ENCODE measurements at places on chromosomes 5 and 9.
A peak's percentile ranks its signal among the peaks of the same experiment; 100 is the strongest.

GRCh38 chr9:131799177-131799823 lies 59.4 kb upstream of the RAPGEF1 start:
- DNase-seq = peak; percentile 41

GRCh38 chr9:70113403-70114022 lies 69.9 kb downstream of the MAMDC2 start:
- DNase-seq = no peak

DNA sequence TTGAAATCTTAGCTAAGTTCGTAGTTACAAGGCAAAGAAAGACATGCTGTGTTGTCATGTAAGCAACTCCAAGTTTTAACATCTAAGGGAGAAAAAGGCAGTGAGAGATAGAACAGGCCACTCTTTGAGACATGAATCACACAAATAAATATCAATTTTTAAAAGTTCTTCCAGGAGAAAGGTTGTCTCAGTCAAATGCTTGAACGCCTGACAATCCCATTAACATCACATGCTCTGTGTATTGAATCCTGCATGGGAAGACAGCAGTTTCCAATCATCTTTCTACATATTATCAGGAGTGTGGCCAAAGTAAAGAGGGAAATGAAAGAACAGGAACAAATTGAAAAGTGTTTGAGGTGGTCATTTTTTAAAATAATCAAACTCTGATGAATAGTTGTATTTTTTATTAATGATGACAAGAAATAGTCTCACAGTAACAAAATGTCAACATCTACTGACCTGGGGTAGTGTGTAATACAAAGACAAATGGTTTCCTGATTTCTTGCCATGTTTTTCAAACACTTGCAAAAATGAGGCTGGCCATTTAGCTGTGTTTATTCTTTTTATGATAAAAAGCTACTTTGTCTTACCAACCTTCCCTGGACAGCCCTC lies 6.4 kb upstream of the C6 start:
- no peak for DNase-seq

DNA sequence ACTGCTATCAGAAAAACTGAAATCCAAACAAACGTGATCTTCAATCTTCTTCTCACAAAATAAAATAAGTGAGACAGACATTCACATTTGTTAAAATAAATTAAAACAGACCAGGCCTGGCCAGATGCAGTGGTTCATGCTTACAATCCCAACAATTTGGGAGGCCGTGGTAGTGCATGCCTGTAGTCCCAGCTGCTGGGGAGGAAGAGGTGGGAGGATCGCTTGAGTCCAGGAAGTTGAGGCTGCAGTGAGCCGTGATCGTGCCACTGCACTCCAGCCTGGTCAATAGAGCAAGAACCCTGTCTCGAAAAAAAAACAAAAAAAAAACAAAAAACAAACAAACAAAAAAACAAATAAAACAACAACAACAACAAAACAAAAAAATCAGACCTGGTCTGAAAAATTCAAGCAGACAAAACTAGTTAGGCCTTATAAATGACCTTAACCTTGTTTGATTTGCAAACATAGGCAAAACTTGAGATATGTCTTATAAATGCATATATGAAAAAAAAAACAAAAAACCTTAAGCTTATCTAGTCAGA lies 10.8 kb downstream of the MAPKAP1 start:
- no peak for DNase-seq

DNA sequence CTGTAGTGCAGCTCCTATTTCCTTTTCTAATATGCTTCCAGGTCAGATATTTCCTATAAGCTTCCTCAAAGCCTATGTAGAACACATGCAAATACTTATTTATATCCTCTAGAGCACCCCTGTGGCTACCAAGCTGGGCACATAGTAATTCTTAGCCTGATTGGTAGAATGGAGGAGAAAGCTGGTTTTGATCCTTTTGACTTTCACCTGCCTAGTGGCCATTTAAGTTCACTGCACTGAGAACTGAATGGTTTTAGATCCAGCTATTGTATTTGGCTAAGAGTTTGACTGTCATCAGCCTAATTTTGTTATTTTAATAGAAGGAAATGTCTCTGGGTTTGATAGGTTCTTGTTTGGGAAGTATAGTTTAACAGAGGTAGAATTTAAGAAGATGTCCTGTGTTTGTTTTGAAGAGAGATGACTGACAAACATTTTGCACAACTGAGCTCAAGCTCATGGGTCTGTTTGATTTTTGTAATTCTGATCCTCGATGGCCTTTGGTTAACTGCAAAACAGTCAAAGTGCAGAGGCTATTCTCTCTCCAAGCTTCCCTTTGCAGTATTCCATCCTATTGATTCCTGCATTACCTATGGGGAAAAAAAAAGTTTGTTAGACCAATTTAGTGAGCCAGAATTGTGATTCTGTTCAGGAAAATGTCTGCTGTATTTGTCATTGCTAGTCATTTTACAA lies 85.4 kb downstream of the KCNN2 start:
- no peak for DNase-seq

- DNase-seq = no peak
These were observed 71.2 kb downstream of the C9orf50 start for GRCh38 chr9:129549684-129550083.

- no peak for DNase-seq
These were observed 3.0 kb downstream of the FGF18 start for GRCh38 chr5:171422495-171422894.

DNA sequence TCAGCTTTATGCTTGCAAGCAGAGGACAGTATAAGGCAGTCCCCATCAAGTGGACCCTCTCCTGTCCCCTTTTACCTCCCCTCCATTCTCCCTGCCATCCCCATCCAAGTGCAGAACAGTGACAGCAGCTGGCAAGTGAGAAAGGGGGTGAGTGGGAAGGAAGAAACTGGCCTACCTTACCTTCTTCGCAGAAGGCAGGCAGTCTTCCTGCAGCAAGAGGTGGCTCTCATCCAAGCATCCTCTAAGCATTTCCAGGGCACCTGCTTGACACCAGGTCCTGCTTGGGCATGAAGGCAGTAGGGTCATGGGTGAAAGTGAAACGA lies 77.3 kb upstream of the SH3PXD2B start:
- no peak for DNase-seq

- no peak for DNase-seq
These were observed 4.3 kb downstream of the CCL19 start for GRCh38 chr9:34686732-34687131.

DNA sequence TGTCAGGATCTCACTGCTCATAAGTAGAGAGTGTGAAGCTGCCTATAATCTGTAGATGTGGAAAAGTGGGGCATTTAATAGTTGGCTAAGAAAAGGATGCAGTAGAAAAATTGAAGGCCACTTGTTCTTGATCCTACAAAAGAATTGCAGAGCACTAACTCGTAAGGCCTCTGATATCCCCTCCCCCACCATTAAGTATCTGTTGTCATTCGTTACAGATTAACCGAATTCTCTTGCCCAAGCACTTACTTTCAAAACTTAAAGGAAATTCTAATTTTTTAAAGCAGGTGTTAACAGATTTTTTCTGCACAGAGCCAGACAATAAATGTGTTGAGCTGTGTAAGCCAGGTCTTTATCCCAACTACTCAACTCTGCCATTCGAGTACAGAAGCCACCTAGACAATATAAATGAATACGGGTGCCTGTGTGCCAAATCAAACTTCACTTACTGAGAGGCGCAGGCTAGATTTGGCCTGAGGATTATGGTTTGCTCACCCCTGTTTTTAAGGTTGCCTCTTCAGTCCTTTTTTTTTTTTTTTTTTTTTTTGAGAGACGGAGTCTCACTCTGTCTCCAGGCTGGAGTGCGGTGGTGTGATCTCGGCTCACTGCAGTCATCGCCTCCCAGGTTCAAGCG lies 234.8 kb downstream of the RFK start:
- no peak for DNase-seq

GRCh38 chr5:61402970-61403900 lies 71.2 kb downstream of the ZSWIM6 start:
- DNase-seq = no peak

DNA sequence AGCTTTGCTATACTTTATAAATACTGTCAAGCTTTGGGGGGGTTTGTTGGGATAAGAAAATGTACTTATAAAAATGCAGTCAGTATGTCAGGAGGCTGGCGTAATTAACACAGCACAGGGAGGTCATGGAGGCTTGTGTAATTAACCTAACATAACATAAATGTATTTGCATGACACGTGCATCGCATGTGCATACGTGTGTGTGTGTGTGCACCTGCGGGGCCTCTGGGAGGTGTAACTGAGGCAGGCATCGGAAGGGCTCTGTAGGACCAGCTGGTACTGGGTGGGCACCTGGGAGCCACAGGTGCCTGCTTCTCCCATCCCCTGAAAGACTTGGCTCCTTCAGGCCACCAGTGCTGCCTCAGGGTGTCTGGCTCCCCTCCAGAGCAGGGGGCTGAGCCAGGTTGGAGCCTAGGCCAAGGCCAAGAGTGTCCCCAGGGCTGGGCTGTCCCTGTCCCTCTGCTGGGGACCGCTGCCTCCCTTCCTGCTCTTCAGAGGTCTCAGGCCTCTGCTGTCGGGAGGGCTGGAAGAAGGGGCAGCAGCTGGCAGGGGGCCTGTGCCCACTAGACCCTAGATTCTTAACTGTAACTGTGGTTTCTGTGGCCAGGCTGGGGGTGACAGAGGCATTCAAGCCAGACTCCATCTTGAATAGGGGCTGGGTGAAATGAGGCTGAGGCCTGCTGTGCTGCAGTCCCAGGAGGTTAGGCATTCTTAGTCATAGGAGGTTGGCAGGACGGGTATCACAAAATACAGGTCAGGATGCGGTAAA lies 9.0 kb downstream of the FCN2 start:
- DNase-seq = no peak

- no peak for DNase-seq
These were observed 112.4 kb downstream of the ISL1 start for GRCh38 chr5:51495672-51496071.

GRCh38 chr5:50709471-50709870 lies 43.0 kb downstream of the PARP8 start:
- DNase-seq = no peak

GRCh38 chr5:6602441-6602840 lies 30.4 kb downstream of the NSUN2 start:
- DNase-seq = no peak
